ENCODE measurements at places on chromosomes 7 and 10.

- no peak for DNase-seq
Observed at GRCh38 chr7:7209412-7210050, 27.2 kb downstream of the C1GALT1 start.

DNA sequence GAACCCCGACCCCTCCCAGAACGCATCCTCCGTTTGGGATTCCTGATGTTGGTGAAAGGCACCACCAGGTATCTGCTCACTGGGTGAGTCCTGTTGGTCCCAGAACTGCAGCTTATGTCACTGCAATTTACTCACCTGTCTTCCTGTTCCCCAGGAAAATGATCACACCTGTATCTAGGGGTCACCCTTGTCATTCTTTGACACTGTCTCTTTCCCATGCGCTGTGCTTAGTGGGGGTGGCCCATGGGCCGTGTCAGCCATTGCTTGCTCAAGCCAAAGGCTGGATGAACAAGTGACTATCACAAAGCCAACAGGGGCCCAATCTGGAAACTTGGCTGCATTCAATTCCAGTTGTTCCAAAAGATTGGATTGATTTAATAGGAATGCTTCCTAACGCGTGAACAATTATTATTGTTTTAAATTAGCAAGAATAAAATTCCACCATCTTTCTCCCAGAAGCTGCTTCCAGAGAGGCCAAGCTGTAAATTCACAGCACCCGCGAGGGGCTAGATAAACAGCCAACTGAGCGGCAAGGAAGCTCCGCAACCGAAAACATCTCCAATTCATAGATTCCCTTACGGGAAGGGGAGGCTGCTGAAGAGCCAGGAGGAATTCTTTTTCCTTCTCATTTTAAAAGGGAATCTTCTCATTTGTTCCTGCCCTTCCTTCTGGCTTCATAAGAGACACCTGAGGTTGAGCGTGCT, 134.8 kb upstream of the ZMIZ1 start:
- DNase-seq = no peak

GRCh38 chr10:62589689-62590088, 214.8 kb upstream of the ADO start:
- no peak for DNase-seq

DNA sequence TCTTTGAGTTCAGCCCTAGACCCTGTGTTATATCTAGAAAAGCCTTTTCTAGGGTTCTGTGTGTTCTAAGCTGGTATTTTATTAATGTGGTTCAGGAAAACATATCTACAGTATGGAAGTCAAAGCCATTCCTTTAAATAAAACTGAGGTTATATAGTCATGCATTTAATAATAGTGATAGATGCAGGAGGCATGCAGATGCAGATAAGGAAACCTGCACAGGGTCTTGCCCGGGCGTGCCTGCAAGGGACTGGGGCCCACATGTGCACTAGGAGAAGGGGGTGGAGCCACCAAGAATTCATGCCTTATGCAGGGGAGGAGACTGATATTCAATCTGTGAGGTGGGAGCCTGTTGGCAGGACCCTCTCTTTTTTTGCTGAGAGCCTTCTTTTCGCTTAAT, 171.5 kb downstream of the PRPF18 start:
- DNase-seq = no peak

DNA sequence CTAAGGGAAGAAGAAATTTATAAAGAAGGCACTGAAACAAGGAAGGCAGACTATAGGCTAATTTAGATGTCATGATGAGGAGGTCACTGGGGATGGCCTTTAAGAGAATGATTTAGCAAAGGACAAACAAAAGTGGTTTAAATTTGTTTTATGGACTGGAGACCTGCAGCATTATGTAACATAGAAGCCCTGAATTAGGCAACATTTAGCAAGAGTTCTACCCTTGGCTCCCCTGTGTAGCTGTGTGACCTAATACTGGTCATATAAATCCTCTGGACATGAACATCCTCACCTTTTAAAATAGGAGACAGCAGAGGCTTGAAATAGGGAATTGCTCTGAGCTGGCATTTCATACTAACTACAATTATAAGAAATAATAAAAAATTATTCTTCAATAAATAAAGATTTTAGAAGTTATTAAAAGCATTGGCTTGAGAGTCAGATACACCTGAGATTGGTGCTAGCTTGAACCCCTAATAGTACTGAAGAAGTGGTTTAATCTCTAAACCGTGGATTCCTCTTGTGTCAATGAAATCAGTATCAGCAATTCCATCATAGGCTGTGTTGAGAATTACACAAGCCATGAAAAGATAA, 48.9 kb downstream of the RNLS start:
- DNase-seq = no peak

DNA sequence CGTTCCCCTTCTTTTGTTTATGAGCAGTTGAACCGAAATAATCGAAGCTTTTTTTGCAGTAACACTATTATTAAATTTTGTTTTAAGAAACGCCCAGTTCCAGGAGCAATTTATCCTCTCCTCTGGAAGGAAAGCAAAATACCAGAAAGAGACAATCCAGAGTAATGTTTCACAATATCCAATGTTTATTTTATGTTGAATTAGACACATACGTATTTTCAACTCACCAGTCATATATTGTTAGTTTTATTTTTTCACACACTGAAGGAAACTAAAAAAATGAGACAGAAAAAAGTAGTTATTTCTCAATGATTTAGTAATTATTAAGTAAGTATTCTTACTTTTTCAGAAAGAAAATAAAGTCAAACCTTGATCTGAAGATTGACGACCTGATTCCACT, 85.1 kb downstream of the MYOF start:
- DNase-seq = no peak

GRCh38 chr7:16524332-16524731, 2.3 kb upstream of the LRRC72 start:
- DNase-seq = no peak

- DNase-seq = peak; percentile 19
Observed at GRCh38 chr7:137731436-137731835, 115.3 kb downstream of the DGKI start.

- no peak for DNase-seq
Observed at GRCh38 chr10:5492929-5493576, 6.3 kb downstream of the CALML5 start.
